GM12892 (cell line): ENCODE measurements at places on chromosomes 5 and 9.

DNA sequence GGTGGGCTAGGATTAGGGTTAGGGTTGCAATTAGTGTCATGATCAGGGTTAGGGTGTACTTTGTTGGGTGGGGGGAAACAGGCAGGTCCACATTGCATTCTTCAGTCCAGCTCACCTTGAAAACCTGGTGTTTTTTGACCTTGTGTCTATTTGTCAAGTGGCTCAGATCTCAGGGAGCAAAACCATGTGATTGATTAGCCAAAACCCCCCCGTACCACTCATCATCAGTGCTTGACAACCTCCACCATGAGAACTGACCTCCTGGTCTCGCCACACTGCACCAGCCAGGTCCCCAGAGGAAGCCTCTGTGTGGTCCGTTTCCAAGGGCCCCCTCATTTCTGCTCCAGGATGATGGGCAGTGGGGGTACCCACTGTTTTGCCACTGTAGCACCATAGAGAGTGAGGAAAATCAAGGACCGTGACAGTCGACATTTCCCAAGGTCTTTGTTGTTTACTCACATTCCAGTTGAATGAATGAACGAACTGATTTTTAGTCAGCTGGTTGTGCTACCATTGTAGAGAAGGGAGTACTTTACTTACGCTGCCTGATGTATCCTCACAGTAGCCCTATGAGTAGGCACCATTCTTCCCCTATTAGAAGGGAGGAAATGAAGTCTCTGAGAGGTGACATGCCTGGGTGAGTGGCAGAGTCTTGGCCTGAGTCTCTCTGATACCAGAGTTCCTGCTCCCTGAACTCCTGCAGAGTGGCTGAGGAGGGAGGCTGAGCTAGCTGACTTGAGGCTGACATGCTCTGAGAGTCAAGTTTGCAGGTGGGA lies 84.8 kb downstream of the RAD23B start:
- DNase-seq: no peak

GRCh38 chr5:102628441-102629175 lies 126.5 kb upstream of the PAM start:
- DNase-seq: no peak

GRCh38 chr5:172678902-172679301 lies 37.8 kb downstream of the NEURL1B start:
- DNase-seq: no peak

GRCh38 chr5:101534491-101535110 lies 631.5 kb upstream of the ST8SIA4 start:
- no peak for DNase-seq

GRCh38 chr5:36950586-36951457 lies 74.3 kb downstream of the NIPBL start:
- DNase-seq: no peak

DNA sequence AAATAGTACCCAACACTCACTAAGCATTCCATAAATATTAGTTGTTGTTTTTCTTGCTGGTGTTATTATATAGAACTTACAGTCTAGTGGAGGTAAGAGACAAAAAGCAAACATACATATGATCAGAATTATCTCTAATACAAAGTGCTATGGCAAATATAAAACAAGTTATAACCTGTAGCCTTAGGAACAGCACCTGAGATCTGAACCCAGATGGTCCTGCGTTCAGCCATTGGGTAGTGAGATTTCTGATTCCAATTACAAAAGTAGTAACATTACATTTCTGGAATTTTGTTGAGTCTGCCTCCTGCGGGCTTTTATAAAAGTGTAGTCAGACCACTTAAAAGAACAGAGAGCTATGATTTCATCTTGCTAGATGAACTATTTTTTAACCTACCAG lies 242.9 kb upstream of the ZNF462 start:
- no peak for DNase-seq

- DNase-seq: no peak
Measured at GRCh38 chr9:126612813-126613641, 701 bp upstream of the LMX1B start.

DNA sequence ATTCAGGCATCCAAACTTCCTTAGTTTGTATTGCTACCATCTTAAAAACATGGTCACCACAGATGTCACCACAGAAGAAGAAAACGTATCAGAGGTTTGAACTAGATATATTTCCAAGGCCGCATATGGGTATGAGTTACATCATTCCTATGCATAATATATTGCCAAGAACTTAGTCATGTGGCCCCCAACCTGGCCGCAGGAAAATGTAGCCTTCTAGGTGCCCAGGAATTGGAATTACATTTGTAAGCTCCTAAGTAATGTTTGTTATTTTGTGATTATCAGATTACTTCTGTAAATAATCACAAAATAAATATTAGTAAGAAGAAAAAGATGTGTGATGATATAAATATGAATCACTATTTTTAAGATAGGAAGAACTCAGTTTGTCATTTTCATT lies 351.4 kb downstream of the ISL1 start:
- DNase-seq: no peak

GRCh38 chr9:114941376-114941775 lies 11.0 kb upstream of the TNFSF8 start:
- DNase-seq: no peak

DNA sequence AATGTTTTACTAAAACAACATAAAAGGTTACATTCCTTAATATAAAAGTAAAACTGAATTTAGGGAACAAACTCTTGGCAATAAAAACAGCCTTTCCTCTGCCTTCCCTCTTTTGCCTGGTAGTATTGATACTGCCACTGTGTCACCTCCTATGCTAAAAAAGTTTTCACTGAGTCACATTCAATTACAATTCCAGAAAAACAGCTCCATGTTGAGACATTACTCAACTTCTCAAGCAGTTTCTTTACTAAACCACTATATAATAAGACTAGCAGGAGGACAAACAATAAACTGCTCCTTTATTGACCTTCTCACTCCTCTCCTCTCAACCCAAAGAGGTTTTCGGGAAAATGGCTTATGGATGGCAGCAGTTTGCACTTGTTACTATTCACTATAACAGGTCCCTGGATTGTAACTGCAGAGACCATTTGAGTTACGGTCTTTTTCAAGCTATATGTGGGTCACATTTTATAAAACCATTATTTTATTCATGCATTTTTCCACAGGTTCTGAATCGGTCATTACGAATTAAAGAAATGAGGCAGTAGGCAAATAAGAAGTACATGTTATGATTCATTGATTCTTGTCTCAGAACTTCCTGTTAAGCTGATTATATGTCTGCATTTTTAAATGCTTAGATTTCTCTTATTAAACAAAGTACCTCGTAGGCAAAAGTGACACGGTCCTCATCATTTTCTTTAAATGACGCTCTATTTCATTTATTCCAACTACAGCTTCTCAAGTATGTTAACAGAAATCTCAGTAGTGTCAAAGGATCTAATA lies 2.1 kb downstream of the ZDHHC21 start:
- DNase-seq: no peak

DNA sequence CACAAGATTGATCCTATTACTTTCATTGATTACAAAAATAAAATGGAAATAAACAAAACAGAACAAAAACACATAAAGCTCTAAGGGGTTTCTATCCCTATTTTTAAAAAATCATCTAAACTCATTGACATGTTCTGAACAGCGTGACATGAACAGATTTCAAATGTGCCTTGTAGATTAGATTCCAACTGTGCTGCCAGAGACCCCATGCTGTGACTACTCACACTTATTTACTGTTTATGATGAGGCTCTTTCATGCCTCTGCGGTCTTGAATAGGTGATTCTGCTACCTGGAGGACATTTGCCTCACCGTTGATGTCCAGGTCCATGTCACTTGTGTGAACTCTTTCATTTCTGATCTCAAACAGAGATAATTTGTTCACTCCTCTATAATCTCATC lies 990.2 kb downstream of the CDH12 start:
- DNase-seq: no peak

- no peak for DNase-seq
Measured at GRCh38 chr9:6440405-6440804, 27.4 kb downstream of the UHRF2 start.

GRCh38 chr9:136595245-136596153 lies 49.7 kb upstream of the NOTCH1 start:
- DNase-seq: no peak

DNA sequence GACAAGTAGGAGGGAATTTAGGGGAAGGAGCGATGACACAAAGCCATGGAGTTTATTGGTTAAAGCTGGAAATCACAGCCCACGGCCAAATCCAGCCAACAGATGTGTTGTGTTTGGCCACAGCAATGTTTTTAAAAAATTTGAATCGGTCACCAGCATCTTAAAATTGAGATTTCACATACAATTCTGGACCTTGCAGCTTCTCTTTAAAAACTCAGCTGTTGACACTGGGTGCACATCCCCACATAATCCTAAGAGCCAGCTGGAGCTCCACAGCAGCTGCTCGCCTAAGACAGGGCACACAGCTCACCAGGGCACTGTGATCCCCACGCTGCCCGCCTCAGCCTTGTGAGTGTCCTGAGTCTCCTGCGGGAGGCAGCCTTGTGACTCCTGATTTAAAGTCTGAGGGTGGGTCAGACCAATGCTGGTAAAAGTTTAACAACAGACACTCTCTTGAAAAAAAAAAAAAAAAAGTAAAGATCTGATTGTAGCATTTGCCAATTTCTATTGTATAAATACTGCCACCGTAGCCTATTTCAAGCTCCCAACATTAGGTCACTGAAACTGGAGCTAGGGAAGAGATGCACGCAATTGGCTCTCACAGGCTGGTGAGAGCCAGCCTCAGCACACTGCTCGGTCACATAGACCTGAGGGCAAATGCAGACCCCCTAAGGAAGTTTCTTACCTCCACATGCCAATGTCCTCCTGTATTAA lies 124.8 kb downstream of the HSD17B3 start:
- DNase-seq: no peak
